IPS DF 19.7 (cell line): ENCODE measurements at places on chromosomes 1 and 21.

DNA sequence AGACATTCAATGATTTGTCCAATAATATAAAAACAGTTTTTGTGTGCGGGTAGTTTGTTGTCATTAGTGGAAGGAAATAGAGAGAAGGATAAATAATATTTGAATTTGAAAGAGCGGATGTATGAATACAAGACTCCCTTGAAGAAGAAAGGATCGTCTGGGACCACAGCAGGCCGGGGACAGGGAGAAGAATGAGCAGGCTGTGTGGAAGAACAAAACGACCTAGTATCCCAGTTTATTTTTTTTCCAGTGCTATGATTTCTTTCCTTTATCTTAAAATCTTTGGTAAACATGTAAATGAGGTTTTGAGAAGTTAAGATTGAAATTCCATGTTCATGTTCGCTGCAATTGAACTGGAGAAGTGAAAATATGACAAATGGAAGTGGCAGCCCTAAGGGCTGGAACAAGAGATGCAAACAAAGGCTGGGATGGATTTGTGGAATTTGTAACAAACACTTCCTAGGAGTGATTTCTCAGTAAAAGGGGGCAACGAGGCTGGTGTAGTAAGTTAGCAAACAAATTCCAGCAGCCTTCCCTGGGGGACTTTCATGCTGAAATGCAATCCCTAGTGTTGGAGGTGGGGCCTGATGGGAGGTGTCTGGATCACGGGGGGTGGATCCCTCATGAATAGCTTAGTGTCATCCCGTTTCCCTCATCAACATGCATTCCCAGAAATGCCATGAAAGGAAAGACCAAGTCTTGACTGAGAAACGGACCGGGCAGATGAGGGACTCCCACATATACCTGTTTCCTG lies 10.2 kb upstream of the IFI16 start:
- DNase-seq: peak; percentile 94

DNA sequence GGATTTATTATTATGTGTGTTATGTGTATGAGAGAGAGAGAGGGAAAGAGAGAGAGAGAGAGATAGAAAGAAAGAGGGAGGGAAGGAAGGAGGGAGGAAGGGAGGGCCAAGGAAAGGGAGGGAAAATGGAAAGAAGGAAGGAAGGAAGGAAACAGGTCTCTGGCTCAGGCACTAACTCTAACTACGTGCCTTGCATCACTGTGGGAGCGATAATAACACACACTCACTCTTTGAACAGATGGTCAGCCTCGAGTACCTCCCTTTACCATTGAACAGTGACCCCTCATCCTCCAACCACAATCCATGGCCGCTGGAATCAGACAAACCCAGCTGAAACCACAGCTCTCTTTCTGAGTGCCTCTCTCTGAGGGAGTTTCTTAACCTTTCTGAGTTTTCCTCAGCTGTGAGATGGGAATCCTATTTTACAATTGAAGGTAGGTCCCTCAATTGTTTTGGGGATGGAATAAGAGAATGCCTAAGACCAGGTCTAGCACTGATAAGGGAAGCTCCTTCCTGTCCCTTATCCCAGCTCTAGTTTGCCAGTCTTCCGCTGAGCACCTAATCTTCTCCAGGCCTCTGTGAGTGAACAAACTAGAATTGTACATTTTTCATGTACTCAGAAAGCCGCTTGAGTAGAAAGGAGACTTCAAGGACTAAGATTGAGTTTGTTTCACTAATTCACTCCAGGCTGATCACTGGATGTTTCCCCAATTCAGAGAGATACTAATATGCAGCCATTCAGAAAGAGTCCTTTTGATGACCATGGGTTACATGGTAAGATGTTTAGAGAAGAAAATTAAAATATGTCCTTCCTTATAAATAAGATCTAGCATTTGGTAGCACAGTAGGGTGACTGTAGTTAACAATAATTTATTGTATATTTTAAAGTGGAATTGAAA lies 62.8 kb downstream of the IRF2BP2 start:
- DNase-seq: no peak

DNA sequence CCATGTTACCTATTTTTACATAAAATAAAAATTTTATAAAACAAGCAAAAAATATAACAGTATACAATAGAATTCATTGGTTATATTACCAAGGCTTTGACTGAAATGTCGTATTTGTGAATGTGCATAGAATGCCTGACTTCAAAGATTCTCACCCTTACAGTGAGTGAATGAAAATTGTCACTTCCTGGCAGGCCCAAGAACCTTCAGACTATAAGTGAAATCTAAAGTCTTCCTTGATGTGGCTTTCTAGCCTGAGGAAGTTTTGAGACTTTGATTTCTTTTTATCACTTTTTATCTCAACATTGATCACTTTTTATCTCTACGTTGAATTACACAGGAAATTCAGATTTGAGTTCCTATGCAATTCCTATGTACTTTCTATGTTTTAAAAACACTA lies 104.7 kb upstream of the KIAA0040 start:
- DNase-seq: no peak

DNA sequence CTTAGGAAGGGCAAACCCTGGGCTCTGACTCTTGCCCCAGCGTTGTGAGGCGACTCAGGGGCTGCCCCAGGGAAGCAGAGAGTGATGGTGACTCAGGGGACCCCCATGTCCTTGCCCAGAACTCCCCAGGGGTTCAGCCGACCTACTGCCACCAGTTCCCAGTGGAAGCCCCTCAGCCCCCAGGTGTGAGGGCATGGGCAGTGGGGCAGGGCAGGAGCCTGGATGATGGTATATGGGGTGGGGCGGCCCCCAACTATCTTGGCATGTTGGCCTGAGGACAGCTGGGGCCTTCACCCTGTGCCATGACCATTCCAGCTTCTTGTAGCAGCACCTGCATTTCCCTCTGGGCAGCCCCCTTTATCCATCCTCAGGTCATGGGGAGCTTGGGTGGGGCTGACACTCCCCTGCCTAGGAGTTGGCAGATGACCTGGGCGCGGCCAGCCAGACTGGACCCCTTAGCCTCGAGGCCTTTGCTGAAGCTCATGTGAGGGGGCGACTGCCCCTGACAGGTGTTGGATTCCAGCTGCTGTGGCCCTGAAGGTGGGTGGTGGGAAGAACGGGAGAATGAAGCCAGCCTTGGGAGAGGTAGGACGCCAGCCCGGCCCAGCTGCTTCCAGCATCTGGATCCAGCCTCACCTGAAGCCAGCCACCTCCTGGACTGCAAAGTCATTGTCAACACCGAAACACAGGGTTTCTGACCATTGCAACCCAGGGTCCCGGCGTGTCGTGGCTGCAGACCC lies 1.8 kb upstream of the FNDC10 start:
- DNase-seq: no peak

DNA sequence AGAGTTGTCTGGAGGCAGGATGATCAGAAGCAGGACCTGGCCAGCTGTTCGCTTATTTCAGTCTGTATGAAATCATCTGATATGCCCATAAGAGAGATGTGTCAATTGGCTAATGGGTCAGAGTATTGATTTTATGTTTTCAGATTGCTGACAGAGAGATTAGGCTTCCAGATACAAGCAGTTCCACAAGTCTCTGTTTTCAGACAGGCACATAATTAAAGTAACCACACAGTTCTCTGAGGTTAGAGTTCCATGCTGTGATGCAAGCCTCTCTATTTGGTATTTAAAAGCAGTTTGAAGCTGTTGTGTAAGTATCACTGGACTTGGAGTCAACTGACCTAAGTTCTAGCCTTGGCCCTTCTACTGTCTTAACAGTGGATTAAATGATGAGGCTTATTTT lies 50.1 kb downstream of the ATF6 start:
- DNase-seq: no peak

- no peak for DNase-seq
Observed at GRCh38 chr21:16767201-16767600, 745.6 kb upstream of the CXADR start.

GRCh38 chr1:239764546-239764945 lies 327.1 kb upstream of the FMN2 start:
- no peak for DNase-seq

DNA sequence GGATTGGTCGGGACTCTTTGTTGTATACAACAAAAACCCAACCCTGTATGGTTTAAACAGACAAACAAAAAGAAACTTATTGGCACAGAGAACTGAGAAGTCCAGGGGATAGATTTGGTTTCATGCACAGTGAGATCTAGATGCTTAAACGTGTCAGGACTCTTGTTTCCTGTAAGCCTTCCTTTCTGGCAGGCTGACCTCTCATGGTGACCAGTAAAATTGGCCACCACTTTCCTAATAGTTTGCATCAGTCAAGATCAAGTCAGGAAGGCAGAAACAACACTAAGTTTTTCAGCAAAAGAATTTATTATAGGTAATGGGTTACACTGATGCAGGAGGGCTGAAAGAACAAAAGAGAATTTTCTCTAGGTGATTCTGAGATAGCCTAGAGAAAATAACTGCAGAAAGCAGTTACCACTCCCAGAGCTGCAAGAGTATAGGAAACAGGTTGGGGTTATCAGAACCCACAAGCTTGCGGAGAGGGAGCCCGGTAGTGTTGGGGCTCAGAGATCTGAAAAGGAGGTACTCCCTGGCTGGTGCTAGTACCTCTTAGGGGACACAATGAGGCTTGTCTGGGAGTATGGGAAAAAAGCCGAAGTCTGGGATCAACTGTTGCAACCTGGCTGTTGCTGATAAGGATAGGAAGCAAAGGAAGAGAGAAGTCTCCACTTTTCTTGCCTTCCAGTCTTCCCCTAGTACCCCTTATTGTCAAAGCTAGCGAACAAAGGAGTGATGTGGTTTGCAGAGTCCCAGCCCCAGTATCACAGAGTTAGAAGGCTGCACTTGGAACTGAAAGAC lies 21.4 kb downstream of the CITED4 start:
- no peak for DNase-seq

DNA sequence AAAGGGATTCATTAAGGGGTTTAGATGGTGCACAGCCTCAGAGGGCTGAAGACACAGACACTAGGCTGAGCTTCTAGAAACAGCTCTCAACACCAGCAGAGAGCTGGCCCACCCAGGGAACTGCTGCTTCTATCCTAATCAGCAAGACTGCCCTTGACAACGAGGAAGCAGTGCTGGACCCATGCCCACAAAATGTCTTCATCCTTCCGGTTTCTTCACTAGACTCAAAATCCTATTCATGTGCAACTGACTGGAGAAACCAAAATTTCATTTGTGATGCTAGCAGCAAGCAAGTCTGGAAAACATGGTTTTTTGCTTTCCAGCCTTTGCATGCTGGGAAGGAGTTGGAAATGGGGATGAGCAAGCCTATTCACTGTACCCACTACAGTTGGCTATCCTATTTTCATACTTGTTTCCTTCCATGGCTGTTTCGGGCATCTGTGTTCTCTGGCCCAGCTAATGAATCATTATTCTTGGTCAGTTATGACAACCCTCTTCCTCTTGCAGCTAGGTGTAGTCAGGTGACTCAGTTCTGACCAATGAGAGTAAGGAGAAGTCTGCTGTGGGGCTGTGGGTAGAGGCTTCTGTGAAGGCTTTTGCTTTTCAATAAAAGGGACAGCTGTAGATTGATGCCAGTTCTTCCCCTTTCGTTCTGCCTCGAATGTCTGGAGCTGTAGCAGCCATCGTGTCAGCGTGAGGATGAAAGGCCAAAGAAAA lies 14.6 kb upstream of the TMEM61 start:
- no peak for DNase-seq

DNA sequence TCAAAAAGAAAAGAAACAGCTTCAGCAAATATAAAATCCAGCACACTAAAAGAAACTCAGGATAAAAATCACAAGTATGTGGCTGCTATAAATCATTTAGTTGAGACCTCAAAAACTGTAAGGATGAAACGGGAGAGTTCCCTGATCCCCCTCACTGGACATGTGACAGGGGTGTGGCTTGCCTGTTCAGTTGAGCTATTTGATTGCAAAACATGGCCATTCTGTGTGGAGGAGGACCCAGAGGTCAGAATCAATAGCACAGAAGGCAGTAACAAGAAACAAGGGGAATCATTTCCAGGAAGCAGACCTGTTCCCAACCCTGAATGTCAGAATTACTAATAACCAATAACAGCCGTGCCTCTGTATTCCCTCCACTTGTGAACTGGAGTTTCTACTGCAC lies 27.9 kb downstream of the RBM11 start:
- DNase-seq: no peak

DNA sequence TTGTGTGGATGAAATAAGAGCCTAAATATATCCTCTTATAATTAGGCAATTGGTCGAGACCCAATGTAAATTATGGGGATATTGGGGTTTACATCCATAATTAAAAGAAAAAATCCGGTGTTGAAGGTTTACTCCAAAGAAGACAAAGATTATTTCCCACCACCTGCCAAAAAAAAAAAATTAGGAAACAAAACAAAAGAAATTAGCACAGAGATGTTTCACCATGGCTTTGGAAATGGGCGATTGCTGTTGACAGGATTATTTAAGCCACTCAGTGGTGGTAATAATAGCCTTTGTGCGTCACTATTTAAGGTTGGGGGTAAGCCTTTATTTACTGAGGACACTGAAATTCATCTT lies 585 bp upstream of the GLRX2 start:
- DNase-seq: no peak

GRCh38 chr1:73401666-73402065 lies 796.3 kb downstream of the LRRIQ3 start:
- DNase-seq: peak; percentile 15

- DNase-seq: no peak
Observed at GRCh38 chr1:3948344-3948743, 48.3 kb upstream of the C1orf174 start.

- DNase-seq: peak; percentile 78
Observed at GRCh38 chr1:6486433-6487011, 4.9 kb downstream of the PLEKHG5 start.

DNA sequence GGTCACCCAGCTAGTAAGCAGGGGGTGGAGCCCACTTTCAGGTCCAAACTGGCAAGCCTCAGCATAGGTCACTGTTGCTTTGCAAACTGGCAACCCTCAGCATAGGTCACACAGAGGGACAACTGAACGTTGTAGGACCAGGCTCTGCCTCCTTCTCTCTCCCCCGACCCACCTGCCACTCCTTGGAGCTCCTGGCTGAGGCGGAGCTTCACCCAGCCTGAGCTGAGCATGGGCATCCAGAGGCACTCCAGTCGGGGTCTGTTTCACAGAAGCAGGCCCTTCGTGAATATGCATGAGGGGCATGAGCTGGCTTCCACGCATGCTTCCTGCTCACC lies 24.2 kb downstream of the CAPZB start:
- DNase-seq: no peak

- DNase-seq: no peak
Observed at GRCh38 chr1:148263906-148264255, 111.8 kb upstream of the NBPF11 start.

- DNase-seq: no peak
Observed at GRCh38 chr1:155012026-155012546, 9.5 kb downstream of the ZBTB7B start.

GRCh38 chr1:229270547-229271447 lies at the start of gene RAB4A:
RAB4A (plus strand) TSS chr1:229271111; CDS start chr1:229271340, 229 bp downstream.
- DNase-seq: no peak
